ENCODE measurements at places on chromosomes 6 and 20.
A peak's percentile ranks its signal among the peaks of the same experiment; 100 is the strongest.

GRCh38 chr20:60302875-60303274 is 344.7 kb downstream of the CDH26 start:
- no peak for DNase-seq

DNA sequence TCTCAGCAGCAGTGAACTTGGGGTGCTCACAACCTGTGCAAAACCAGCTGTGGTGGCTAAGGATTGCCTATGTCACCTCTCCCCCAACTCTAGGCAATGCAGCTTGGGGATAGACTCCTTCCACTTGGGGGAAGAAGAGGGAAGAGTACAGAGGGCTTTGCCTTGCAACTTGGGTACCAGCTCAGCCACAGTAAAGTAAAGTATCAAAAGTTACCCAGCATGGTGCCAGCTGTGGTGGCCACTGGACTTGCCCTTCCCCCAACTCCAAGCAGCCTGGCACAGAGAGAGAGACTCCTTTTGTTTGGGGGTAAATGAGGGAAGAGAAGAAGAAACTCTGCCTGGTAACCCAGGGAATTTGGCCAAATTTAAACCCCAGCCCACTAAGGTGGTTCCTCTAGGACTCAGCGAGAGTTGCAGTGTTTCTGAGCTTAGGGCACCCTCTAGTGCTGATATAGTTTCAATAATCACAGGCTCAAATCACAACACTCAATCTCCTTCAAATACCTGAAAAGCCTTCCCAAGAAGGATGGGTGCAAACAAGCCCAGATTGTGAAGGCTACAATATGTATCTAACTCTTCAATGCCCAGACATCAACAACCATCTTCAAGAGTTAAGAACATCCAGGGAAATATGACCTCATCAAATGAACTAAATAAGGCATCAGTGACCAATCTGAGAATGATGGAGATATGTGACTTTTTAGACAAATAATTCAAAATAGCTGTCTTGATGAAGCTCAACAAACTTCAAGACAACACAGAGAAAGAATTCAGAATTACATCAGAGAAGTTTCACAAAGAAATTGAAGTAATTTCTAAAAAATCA is 7.6 kb upstream of the DEFB129 start:
- DNase-seq = peak; percentile 4

DNA sequence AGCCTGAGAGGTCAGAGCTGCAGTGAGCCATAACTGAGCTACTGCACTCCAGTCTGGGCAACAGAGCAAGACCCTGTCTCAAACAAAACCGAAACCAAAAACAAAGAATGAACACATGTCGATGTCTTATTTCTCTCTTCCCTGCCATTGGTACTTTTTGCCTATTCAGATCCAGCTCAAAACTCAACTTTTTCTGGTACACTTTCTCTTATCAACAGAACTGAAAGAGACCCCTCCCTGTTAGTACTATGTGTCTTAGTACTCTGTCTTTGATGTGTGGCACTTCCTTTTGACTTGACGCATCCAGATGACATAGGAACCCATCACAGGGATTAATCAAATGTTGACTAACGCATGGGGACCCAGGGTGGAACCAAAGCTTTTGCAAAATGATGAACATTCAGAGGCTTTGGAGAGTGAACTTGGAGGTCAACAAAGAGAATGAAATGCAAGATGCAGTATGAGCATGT is 44.8 kb downstream of the AKAP12 start:
- no peak for DNase-seq

DNA sequence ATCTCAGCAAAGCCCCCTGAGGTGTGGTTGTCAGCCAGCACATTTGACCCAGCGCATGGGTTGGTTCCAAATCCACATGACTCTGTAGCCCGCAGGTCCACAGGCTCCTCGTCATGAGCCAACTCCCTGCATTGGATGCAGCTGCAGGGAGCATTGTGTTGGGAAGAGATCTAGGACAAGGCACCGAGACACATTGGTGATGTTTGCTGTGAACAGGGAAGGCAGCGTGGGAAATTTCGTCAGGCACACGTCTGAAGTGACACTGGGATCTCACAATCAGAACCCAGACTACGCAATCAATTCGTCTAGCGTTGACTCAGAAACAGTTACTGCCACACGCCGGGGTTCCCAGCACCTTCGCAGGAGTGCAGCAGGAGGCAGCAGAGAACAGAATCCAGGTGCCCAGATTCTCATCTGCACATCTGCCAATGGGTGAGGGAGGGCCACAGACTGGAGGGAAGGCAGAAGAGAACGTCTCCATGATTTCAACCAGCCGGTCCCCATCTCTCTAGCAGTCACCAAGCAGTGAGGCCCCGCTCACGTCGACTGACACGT is 177.0 kb downstream of the TTLL2 start:
- no peak for DNase-seq
